IPS DF 19.7 (cell line): ENCODE measurements at places on chromosomes 5 and 9.

DNA sequence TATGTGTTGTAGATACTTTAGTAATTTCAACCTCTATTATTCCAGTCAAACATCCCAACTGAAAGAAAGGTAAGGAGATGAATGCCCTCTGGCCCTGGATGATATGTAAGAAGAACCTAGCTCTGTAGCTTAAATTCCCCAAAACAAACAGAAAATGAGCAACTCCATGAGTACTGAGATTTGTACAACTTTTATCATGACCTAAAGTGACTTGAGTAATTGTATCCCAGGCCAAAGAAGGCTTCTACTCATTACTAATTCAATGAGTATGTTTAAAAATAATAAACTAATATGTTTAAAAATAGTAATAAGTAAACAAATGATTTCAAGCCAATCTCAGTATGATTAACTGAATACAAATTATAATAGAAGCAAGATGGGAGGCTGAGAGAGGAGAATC is 414.0 kb upstream of the ACTBL2 start:
- DNase-seq: no peak

GRCh38 chr5:58683567-58683966 is 100.7 kb downstream of the RAB3C start:
- DNase-seq: no peak

DNA sequence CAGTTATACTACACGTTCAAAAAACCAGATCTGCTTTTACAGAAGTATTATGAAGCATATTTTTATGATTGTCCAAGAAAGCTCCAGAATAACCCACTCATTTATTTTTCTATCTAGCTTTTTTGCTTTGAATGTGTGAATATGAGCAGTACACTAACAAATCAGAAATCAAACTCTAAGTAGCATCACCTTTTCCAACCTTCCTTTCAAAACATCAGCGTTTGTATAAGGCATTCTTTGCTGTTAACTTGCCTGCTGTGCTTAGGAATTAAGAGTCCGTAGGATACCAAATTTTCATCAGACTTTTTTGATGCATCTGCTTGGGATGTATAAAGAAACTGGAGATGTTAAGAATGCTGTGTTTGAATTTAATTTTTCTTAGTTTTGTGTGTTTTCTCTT is 3.8 kb downstream of the TLE4 start:
- no peak for DNase-seq

- no peak for DNase-seq
Measured at GRCh38 chr9:99559776-99560175, 261.9 kb upstream of the NR4A3 start.

DNA sequence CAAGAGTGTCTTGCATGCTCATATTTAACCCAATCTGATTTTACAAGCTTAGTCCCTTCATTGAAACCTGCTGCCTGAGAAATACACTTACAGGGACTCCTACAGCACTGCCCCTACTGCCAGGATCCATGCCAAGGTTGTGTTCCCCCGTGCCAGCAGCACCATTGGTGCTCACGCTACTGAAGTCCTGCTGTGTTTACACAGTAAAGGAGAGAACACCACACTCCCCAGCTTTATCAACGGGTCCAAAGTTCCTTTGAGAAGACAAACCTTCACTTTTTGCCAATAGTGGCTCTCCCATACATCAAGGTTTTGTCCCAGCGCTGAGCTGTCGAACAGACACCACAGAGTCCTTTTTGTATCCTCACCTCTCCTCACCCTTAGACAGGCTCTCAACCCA is 155.1 kb upstream of the WWC1 start:
- DNase-seq: no peak
